ENCODE measurements at places on chromosomes 7 and 10.

DNA sequence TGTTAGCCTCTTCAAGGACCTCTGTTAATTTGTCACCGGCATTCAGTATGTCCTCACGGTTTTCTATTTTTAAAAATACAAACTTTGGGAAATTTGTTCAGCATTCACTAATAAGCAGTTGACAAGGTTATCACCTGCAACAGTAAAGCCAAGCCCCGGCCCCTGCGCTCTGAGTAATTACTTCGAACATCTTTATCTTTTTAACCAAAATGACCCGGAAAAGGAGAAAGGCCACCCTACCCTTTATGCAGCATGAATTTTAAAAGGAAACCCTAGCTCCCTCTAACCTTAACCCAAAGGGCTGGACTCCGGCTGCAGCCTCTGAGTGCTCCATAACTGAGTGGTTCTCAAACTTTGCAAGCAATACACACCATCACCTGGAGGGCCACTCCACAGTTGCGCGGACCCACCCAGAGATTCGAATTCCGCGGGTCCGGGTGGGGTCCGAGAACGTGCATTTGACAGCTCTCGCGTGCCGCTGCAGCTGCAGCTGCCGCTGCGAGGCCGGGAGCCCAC, 940 bp downstream of the NSMCE4A start:
- DNase-seq: no peak

DNA sequence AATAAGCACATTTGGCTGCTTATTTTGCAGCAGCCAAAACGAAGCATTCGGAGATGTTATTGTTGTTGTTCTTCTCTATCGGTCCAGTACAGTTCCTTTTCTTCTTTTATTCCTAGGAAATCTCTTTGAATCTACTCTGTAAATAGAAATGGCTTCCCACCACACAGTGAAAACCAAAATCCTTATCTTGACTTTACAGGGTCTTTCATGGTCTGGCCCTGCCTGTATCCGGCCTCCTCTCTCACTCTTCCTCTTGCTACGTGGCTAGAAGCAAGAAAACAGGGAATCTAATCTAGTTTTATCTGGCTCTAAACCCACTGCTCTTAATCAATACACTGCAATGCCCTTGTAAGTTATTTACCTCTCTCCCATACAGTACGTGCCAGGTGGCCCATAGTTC, 926.0 kb upstream of the C7orf33 start:
- DNase-seq: no peak

- DNase-seq: no peak
Observed at GRCh38 chr10:86849181-86849894, 92.9 kb downstream of the BMPR1A start.

DNA sequence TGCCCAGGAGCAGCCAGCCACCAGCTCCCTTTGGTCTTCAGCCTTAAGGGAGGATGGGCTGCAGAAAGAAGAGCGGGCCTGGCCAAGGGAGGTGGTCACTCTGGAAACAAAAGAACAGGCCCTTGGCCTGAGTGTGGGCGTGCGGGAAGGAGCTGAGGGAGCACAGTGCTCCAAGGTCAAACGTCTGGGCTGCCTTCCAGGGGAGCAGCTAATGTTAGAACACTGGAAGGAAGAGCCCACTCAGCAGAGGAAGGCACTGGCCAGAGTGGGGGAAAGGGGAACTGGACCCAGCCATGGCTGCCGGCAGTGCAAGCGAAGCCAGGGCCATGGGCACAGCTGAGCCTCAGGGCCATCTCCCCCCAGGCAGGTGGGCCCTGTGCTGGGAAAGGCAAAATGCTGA, 42.7 kb downstream of the FAM53B start:
- DNase-seq: no peak

- DNase-seq: no peak
Observed at GRCh38 chr7:139993169-139993568, 69.6 kb downstream of the PARP12 start.

DNA sequence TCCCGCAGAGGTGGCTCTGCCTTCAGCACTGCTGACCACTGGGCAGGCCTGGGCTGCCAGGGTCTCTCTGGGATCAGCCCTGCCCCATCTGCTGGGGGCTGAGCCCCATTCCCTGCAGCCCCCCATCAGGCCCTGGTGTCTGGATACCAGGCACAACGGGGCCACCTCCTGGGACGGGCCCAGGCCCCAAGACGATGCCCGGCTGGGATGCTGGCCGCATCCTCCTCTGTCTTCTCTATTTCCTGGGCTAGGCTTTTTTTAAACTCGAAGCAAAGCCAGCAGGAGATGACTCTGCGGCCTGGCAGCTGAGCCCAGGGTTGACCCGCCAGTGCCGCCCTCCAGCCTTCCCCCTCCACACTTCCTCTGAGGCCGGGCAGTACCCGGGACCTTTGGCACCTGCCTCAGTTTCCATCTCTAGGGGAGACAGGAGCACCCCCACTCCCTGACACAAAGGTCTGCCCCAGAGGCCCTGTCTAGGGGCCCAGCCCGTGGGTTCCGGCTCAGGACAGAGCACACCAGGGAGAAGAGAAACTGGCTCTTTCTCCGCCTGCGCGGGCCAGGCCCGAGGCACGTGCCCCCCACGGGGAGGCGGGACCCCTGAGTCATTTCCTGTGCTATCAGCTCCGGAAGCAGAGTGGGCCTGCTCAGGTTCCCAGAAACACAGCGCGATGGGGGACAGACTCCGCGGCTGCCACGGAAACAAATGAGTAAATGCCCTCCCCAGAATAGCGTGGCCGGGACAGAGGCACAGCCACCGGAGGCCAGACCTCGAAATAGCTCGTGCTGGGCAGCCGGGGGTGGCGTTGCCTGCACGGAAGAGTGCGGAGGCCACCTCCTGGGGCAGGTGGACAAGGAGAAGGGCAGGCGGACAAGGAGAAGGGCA, 84.6 kb upstream of the PDGFA start:
- DNase-seq: no peak
